ENCODE measurements at places on chromosomes 5 and 9.

- peak; percentile 59 for DNase-seq
Measured at GRCh38 chr9:133031496-133031911, 707 bp downstream of the GTF3C5 start.

- no peak for DNase-seq
Measured at GRCh38 chr9:121441165-121441564, 58.5 kb downstream of the GGTA1 start.

GRCh38 chr5:43123887-43124286, 3.2 kb downstream of the ZNF131 start:
- peak; percentile 24 for DNase-seq

DNA sequence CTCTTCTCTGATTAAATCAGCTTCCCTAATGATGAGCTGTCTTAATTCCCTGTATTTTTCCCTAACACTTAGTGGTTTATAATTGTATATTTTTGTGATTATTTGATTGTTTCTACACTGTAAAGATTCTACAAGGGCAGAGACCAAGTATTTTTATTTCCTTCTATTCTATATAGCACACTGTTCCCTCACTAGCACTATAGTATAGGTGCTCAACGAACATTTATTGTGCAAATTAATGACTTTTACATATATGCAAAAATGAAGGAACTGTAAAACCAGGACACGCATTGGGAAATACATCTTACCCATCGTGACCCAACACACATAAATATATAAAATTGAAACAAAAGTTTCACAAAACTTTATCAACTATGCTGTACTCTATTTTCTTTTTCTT, 7.6 kb downstream of the KDM4C start:
- no peak for DNase-seq

- DNase-seq = no peak
Measured at GRCh38 chr5:87877495-87877894, 391.1 kb downstream of the TMEM161B start.

DNA sequence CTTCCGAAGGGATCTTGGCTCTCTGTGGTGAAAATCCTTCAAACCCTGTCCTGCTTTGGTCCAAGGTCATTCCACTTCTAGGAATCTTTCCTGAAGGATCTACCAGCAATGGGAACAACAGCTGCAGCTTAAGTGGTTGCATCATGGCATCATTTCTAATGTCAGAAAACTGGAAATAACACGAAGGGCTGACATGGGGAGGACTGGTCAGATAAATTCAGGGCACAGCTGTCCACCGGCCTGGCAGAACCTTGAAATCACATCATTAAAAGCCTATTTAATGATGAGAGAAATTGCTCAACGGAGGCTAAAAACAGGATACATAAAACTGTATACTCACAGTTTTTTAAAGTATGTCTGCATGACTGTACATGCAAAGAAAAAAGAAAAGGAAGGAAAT, 28.3 kb downstream of the OLFML2A start:
- no peak for DNase-seq

GRCh38 chr5:373710-374602, 52.4 kb downstream of the AHRR start:
- peak; percentile 95 for DNase-seq

GRCh38 chr5:20601678-20602100, 613.7 kb upstream of the CDH18 start:
- DNase-seq = no peak

DNA sequence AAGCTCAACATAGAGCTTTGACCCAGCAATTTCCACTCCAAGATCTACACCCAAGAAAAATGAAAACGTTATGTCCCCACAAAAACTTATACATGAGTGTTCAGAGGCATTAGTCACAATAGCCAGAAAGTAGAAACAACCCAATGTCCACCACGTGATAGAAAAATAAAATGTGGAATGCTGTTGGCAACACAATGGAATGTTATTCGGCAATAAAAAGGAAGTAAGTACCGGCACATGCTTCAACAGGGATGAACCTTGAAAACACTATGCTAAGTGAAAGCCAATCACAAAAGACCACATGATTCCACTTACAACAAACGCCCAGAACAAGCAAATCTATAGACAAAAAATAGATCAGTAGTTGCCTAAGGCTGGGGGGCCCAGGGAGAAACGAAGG, 6.0 kb downstream of the UBQLN1 start:
- DNase-seq = no peak
